ENCODE measurements at places on chromosomes 4 and X. TPM values are rescaled to one million over a fixed set of nuclear protein-coding genes. Genes with fewer than 3 reads are reported as not detected.

CCDC110 gene
- 3.3 TPM for total RNA-seq

- no peak for DNase-seq
Observed at GRCh38 chr4:44684648-44685047, 6.4 kb downstream of the GUF1 start.

DNA sequence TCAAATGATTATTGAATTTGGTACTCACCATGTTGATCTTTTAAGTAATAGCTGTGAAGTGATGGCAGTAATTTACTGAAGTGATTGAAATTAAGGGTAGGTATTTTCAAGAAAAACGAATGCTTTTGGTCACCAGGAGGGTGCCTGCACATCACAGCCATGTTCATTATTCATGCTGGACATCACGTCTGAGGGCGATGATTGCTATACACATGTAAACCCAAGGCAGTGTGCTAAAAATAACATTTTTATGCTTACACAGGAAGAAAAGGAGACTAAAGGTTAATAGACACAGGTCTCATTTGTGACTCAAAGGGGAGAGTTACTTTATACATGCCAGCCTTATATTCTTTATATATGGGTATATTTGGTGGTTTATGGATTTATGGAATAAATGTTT is 1146.0 kb downstream of the NLGN4X start:
- no peak for DNase-seq

GRCh38 chr4:11408233-11408967 is 20.3 kb downstream of the HS3ST1 start:
- no peak for DNase-seq

GRCh38 chrX:129653971-129654651 is 645 bp downstream of the APLN start:
- no peak for DNase-seq

GRCh38 chr4:112410364-112410763 is 105.6 kb downstream of the NEUROG2 start:
- no peak for DNase-seq

DNA sequence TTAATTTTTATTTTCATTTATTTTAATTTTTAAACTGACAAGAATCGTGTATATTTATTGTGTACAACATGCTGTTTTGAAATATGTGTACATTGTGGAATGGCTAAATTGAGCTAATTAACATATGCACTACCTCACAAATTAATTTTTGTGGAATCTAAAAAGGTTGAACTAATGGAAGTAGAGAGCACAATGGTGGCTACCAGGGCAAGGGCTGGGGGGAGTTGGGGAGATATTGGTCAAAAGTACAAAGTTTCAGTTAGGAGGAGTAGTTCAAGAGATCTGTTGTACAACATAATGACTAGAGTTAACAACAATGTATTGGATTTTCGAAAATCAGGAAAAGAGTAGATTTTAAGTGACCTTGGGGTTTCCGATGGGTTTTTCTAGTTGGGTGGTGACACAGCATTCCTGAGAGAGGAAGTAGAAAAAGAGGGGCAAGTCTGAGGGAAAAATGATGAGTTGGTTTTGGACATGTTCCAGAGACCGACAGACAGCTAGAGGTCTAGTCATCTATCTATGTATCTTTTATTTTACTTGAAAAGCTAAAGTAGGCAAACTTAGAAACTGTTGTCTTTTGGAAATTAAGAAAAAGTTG is 23.2 kb downstream of the APOO start:
- DNase-seq = no peak
